Activated naive CD4-positive, alpha-beta T cell treated with Interleukin-2 at 50 U/mL for 16 hours (primary cell): ENCODE measurements at places on chromosomes 2 and 18.

DNA sequence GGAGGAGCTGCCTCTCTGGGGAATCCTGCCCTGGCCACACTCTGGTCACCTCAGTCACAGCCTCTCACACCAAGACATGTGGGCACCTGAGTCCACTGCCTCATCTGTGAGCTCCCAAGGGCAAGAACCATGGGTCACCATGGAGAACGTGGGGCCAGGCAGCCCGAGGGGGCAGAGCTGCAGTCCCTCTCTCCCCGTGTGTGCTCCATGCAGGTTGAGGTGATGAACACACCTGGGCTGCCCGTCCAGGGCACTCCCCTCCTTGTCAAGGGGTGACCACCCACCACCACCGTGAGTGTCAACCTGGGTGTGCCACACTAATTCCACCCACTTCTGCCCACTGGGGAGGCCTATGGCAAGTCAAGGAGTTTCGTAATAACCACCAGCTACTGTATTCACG, 159.6 kb upstream of the RAB6C start:
- no peak for DNase-seq

DNA sequence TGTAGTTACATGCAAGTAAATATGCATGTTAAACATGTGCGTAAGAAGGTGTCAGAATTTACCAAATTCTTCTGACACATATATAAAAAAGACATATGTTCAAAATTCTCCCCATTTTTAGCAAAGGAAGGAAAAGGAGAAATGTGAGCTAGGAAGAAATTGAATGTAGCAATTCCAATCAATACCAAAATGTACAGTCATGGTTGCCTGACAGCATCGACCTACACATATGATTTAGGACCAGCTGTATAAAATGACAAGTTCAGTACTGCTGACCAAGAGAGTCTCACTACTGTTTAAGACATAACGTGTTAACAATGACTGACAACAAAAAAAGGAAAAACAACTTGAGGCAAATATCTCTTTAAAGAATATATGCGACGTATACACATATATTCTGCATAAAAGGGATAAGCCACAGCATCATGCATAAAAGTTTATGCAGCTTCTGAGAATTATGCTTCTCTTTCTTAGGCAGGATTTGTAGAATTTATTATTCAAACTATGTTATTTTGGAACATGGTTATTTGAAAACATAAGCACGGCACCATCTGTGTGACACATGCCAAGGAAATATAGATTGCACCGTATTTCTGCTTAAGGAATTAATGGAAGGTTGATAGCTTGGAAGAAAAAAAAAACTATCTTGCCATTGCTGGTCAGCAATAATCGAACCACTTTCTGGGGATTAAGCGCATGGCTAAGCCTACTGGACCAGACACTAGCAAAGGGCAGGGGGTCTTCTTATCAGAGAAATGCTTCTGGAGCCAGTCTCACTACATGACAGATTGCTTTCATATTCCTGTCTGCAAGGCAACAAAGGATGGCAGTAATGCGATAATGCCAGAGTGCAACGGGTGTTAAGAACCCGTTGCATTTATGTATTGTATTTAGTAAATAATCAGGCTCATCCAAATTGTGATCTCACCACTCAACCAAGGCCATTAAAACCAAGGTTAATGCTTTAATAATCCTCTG, 154.0 kb downstream of the WDPCP start:
- DNase-seq, result no peak

DNA sequence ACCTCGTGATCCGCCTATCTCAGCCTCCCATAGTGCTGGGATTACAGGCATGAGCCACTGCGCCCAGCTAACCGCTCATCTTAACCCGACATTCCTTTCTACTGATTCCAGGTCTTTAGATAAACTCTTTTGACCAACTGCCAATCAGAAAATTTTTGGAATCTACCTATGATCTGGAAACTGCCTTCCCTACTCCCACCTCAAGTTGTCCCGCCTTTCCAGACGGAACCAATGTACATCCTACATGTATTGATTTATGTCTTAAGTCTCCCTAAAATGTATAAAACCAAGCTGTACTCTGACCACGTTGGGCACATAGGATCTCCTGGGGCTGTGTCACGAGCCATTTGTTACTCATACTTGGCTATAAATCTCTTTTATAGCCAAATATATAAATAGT, 3.2 kb upstream of the NEU2 start:
- no peak for DNase-seq

DNA sequence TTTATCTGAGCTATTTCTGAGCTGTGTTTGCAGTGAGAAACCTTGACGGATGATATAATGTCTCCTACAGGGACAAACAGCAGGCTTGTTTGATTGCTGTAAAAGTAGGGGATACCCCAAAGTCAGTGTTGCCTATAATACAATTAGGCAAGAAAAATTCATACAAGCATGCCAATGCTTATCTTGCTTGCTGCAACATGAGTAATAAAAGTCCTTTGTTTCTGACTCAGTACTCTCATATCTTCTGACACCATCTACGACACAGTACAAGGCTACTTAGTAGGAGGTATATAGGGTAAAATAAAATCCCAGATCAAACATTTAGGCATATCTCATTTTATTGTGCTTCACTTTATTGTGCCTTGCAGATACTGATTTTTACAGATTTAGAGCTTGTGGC, 33.0 kb downstream of the ERBB4 start:
- no peak for DNase-seq

DNA sequence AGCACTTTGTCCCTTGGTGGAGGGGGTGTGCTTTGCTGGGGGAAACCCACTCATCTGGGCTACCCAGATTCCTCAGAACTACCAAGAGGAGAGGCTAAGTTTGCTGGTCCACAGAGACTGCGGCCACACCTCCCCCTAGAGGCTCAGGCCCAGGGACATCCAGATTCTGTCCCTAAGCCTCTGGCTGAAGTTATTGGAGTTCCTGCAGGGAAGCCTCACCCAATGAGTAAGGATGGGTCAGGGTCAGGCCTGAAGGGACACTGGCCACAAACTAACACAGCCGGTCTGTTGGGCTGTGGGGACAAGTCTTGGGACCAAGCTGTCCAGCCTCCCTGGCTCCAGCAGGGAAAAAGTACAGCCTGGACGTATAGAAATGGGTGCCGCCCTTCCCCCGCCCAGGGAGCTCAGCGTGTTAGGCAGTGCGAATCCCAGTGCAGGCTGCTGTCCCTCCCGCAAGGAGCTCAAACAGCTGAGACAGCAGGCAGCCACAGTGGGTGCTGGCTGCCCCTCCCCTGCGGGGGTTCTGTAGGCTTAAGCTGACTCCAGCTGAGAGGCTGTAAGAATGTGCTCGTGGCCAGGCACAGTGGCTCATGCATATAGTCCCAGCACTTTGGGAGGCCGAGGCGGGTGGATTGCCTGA, 86.9 kb upstream of the ARL5A start:
- no peak for DNase-seq

- DNase-seq, result no peak
Observed at GRCh38 chr2:174011173-174011572, 46.0 kb upstream of the SP3 start.

DNA sequence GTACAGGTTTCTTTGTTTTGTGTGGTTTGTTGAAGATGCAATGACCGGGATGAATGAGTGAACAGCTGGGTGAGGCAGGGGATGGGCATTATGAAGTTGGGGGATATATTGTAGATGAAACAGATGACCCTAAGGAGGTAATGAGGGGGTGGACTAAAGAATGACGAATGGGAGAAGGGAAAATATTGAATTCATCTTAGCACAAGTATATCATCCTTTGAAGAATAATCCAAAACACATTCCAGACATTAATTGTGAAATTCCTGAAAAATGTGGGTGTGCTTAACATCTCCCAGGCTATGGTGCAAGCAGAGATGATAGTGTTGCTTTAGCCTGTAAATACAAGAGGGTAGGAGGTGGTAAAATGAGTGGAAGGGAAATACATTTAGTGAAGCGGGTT, 5.8 kb downstream of the CRIM1 start:
- DNase-seq, result no peak

DNA sequence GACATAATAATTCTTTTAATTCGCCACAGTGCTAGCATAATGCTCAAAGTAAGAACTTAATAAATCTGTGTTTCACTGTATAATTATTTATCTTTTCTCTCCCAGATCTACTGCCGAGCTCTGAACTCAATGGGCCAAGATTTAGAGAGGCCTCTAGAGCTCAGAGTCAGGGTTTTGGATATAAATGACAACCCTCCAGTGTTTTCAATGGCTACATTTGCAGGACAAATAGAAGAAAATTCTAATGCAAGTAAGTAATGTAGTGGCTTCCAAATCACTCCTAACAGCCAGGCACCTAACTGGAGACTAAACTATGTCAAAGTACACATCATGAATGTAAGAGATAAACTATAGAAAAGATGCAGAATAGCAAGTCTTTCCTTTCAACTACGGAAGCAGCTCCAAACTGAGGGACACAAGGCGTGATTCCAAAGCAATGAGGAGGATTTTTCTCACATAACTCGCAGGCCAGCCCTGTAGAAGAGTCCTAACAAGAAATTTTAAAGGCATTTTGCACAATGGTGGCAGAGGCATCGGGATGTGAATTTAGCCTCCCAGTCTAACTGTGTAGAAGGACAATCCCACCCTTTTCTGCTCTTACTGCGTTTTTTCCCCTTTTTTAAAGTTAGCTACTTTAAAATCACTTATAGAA, 12.0 kb downstream of the DSG1 start:
- no peak for DNase-seq
